ENCODE measurements at places on chromosomes 2 and 18. TPM values are rescaled to one million over a fixed set of nuclear protein-coding genes. Genes with fewer than 3 reads are reported as not detected.

The SERPINB5 gene
- not detected for total RNA-seq

GRCh38 chr2:9284521-9285297 lies 78.1 kb downstream of the ASAP2 start:
- no peak for DNase-seq

DNA sequence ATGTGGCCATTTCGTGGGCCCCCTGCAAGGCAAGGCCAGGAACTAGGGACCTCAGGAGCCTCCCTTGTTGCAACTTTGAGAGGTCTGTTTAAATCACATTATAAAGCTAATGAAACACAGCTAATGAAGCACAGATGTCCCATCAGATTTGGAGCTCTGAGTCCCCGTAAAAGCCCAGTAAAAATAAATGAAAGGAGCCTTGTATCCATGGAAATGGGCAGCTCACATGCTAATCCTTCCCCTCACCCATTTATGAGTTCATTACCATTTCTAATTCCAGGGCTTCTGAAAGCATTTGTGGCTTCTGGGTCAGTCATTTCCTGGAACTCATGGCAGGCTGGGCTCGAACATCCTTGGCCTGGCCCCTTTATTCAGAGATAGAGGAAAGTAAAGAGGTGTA lies 274.8 kb downstream of the SS18 start:
- no peak for DNase-seq

DNA sequence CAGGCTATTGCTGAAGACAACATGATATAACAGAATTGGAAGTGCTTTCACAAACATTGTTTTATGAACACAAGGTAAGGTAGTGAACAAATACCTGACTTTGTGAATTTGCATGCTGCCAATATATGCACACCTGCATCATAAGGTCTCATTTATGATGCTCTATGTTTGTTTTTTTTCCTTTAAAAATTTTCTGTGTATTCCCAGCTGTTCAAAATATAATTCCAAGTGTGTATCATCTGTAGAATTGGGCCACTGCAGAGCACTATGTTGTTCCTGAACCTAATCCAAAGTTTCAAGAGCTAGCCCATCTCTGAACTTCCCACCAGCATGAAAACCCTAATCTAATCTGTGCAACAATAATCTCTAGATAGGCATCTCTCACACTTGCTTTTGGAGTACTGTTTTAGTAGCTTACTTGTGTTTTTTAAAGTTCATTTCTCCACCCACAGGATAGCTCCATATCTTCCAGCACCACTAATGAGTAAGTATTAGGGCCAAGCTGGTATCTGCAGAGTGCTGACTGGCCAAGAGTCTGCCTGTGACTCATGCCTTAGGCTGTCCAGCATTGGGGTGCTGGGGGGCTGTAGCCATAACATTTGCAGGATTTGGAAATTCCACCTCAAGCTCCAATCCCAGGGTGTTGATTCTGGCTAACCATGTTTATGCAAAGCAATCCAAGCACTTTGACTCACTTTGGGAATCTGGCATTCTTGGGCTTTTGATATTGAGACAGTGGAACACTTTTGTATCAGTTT lies 208.2 kb upstream of the REV1 start:
- DNase-seq, result peak; percentile 98

DNA sequence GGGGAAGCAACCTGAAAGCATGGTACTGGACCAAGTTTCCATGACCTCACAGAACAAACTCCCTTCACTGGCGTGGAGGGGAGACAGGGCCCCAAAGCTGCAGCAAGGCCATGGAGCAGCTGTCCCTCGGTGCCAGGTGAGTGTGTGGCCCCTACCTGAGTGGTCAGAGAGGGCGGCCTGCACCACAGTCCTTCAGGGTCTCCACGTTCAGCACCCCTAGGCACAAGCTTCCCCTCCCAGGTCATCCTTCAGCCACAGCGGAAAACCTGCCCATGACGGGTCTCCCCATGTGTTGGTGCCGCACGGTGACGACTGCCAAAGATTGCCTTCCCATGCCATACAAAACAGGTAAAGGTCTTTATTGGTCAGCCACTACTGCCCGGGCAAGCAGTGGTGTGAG lies 201.6 kb downstream of the MGAT5 start:
- DNase-seq, result no peak

The TMEM247 gene
- not detected for total RNA-seq

DNA sequence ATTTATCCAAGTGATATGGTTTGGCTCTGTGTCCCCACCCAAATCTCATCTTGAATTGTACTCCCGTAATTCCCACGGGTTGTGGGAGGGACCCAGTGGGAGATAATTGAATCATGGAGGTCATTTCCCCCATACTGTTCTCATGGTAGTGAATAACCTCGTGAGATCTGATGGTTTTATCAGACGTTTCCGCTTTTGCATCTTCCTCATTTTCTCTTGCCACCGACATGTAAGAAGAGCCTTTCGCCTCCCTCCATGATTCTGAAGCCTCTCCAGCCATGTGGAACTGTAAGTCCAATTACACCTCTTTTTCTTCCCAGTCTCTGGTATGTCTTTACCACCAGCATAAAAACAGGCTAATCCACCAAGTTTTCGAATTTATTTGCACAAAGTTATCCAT lies 20.3 kb upstream of the CHST10 start:
- no peak for DNase-seq

GRCh38 chr2:108637304-108637669 lies 82.0 kb upstream of the RANBP2 start:
- peak; percentile 97 for DNase-seq

DNA sequence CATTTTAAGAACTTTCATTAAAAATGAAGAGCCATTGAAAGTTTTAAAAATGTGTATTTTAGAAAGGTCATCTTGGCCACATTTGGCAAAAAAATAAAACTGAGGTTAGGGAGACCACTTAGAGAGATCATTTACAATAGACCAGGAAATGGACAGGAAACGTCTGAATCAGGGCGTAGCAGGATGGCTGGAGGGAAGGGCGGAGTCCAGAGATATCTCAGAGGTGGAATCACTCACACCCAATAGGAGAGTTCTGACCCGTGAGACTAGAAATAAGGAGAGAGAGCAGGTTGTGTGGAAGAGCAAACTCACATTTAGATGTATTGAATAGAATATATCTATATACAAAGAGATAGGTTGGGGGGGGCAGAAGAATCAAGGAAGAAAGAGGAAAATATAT lies 373.4 kb downstream of the METTL4 start:
- DNase-seq, result no peak

All from astrocyte (in vitro differentiated cells and primary cell).